ENCODE measurements at places on chromosomes 16 and 17.

DNA sequence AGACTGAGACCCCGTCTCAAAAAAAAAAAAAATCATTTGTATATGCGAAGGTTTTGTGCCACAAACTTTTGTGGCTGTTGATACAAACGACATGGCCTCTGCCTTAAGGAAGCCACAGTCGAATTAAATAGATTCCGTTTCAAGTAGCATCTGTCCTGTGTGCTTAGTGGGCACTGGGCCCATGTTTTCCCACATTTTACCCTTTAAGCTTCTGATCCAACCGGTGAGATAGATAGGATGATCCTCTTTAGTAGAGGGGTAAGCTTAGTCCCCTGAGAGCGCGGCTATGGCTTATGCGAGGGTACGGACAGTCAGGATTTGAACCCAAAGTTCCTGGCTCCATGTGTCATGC lies 776 bp upstream of the TMEM219 start:
- DNase-seq = no peak

DNA sequence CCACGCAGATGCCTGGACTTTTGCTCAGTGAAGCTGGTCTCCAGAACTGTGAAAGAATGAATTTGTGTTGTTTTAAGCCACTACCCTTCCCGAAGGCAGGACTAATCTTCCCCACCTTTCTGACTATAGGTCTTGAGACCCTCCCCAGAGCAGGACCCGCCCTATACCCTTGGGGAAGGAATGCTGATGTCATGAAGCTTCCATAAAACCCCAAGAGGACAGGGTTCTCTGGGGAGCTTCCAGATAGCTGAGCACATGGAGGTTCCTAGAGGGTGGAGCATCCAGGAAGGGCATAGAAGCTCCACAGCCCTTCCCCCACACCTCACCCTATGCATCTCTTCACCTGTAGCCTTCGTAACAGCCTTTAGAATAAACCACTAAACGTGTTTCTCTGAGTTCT lies 287.8 kb downstream of the SOX9 start:
- no peak for DNase-seq

DNA sequence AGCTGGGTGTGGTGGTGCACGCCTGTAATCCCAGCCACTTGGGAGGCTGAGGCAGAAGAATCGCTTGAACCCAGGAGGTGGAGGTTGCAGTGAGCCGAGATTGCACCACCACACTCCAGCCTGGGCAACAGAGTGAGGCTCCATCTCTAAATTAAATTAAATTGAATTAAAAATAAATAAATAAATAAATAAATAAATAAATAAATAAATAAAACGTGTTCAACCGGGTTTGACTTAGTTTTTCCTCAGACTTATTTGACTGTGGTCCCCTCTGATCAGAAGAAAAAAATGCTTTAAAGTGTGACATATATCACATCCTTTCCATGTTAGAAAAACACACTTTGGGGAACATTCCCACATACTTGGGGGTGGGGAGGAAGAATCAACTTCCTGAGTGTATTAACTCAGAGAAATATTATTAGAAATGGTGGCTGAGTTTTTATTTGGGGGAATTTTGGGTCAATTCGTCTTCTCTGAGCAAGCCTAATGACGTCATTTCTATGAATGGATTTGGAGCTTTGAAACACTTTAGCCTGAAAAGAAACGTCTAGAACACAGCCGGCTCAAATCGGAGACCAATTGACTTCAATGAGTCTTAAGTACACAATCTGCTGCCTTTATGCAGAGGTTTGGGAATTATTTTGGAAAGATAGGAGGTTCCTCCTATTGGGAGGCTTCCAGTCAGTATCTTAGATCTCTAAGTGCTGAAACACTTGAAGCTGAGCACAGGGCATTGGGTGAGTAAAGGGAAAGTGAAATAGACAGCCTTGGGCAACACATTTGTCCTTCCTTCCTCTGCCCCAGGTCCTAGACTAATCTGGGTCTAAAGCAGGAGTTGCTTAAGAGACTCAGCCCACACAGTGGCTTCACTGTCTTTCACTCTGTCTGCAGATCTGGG lies 132.6 kb downstream of the PITPNC1 start:
- DNase-seq = no peak

DNA sequence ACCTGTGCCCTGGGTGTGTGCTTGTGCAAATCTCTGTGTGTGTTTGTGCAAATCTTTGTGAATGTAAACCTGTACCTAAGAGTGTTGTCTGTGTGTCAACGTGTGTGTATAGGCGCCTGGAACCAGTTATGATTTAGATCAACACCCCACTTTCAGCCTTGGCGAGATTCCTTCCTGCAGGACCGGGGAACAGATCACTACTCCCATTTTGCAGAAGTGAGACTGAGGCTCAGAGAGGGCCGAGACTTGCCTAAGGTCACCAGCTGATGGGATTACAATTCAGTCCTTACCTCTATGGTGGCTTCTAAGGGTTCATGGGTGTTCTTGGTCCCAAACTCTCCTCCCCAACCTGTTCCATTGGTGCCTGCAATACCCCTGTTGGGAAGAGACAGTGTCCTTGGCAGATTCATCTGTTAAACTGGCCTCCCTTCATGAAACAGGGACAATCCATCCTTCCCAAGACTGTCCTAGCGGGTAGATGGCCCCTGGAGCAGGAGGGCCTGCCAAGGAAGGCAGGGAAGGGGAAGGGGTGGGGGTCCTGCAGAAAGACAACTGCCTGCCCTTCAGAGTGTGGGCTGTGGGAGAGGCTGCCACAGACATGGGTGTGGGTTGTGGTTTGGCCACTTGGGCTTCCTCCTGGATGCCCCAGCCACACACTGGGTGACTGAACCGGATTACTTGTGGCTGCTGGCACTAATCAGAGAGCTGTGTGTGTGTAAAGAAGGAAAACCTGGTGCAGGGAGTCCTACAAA lies 6.9 kb upstream of the MAPK7 start:
- no peak for DNase-seq

GRCh38 chr17:73068322-73069153 lies 23.9 kb downstream of the SLC39A11 start:
- DNase-seq = no peak

- DNase-seq = no peak
These were observed 176.7 kb downstream of the CCT6B start for GRCh38 chr17:34784526-34784925.

DNA sequence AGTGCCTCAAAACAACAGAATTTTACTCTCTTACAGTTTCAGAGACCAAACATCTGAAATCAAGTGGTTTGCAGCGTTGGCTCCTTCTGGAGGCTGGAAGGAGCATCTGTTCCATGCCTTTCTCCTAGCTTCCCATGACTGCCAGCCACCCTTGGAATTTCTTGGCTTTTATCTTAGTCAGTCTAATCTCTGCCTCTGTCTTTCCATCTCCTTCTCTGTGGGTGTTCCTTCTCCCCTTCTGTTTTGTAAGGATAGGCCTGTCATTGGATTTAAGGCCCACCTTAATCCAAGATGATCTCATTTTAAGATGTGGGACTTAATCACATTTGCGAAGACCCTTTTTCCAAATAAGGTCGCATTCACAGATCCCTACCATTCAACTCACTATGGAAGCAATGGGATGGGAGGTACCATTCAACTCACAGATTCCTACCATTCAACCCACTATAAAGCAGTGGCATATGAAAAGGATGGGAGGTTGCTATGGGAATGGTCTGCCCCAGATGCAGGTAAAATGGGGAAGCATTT lies 321.8 kb downstream of the WWOX start:
- DNase-seq = no peak

GRCh38 chr16:1378087-1378803 lies 26.5 kb downstream of the GNPTG start:
- DNase-seq = no peak

GRCh38 chr16:75203096-75203495 lies 3.9 kb downstream of the CTRB2 start:
- no peak for DNase-seq

DNA sequence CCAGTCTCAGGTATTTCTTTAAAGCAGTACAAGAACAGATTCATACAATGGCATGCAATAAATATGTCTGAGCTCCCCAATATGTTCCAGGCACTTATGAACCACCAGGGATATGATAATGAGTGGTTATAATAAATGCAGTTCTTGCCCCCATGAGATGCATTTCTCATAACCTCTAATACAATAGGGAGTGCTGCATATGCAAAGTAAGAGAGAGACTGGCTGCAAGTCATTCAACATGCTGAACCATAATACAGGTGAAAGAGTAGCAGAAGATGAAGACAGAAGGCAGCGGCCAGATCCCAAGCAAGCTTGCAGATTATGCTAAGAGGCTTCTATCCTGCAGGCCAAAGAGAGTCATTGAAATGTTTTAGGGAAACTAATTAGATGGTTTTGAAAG lies 96.7 kb downstream of the CHD9NB start:
- DNase-seq = no peak

DNA sequence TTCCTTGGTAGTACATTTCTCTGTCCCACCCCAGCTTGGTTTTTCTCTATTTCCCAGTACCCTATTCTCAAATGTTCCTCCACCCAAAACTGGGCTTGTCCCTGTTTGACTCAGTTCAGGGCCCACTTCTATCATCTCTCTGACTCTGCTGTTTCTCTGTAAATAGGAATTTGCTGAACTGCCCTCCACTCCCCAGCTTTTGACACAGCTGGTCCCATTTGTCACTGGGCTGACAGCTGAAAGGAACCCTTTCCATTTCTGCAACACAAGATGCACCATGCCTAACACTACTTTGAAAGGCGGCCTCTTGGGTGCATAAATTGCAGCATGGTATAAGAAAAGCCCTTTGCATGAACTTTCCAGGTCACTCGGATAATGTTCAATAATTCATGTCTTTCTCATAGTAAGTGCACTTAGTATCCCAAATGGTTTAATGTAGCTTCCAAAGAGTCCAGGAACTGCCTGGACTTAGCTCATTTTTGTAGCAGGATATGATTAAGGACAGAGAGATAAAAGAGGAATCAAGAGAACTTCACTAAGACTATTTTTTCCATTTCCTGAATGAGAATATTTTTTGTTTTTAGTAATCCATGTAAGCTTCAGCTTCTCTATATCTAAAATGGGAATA lies 256.7 kb downstream of the CDH11 start:
- DNase-seq = no peak

DNA sequence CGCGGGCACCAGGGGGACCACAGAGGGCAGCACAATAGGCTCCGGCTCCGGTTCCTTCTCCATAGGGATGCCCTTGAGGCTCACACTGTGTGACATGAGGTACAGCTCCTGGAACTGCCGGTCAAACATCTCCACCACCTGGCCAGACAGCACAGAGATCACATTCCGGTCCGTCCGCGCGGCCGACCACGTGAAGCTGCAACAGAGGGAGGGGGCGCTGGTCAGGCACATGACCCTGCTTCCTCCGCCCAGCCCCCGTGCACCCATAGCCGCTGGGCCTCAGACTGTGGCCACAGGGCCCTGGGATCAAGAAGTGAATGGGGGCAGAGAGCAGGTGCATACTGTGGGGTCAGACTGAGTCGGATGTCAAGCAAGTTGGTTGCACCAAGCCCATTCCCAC lies 25.9 kb downstream of the FAM83G start:
- no peak for DNase-seq

GRCh38 chr17:12959441-12959840 lies 58.4 kb downstream of the ELAC2 start:
- no peak for DNase-seq

DNA sequence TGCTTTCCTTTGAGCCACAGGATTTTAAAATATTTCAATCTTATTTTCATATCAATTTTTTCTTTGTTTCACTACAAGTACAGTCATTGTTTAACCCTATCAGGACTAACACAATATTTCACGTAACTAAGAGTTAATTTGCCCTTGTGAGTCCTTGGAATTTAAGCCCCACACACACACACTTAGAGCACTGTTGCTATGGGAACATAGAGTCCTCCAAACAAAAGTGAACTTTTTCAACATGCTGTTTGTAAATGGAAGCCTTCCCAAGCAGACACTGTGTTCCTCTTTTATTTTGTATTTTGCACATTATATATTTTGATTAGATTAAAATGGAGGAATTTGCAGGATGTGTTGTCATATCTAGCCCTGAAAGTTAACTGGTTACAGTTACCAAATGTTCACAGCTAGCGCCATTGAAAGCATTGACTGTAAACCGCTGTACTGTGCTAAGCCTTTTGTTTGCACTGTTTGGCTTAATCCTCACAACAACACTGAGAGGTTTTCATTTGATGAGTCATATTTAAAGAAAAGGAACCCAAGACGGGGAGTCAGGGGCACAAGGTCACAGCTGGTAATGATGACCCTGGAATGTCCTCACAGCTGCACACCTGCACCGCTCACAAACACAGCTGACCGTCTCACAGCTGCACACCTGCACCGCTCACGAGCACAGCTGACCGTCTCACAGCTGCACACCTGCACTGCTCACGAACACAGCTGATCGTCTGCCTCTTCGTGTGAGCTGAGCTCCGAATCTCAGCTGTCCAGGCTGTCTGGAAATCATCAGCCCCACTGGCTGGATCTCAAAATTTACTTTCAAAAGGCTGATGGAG lies 6.3 kb downstream of the HSBP1 start:
- DNase-seq = no peak

GRCh38 chr16:85577899-85578598 lies 35.1 kb upstream of the GSE1 start:
- DNase-seq = no peak

DNA sequence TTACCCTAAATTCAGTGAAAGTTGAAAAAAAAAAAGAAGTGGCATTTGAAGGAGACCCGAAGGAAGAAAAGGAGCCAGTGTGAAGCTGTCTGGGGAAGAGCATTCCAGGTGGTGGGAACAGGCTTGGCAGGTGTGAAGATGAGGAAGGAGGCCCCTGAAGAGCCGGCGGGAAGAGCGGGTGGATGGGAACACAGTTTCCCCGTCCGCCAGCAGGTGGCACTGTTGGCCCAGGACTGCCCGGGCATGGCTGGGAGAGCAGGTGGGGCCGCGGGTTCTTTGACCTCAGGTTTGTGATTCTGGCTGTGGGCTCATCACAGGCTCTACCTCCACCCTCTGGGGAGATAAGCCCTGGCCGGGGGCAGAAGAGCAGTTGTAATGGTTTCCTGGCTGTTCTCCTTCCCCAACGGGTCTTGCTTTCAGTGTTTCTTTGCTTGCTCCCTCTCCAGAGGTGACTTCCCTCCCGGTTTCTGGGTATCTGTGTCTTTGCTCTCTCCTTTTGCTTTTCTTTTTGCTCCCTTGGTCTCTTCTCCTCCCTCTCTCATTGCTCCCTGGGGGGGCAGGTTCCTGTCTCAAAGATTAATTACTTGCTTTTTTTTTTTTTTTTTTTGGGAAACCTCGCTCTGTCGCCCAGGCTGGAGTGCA lies 32.3 kb downstream of the RAP1GAP2 start:
- DNase-seq = peak; percentile 68

DNA sequence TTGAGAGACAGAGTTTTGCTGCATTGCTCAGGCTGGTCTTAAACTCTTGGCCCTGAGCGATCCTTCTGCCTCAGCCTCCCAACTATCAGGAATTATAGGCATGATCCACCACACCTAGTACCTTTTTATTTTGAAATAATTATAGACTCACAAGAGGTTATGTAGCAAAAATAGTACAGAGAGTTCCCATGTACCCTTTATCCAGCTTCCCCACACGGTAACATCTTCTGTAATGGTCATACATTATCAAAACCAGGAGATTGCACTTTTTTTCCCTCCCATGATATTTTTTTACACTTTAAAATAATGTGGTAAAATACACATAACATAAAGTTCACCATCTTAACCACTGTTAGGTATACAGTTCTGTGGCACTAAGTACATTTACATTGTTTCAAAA lies 28.8 kb upstream of the CACNG4 start:
- no peak for DNase-seq

GRCh38 chr17:61072648-61073047 lies 327.0 kb upstream of the TBX2 start:
- DNase-seq = no peak

- DNase-seq = peak; percentile 19
These were observed 1.1 kb downstream of the ABAT start for GRCh38 chr16:8675183-8676159.

- DNase-seq = no peak
These were observed 174.6 kb upstream of the CDH13 start for GRCh38 chr16:82452004-82452756.

- DNase-seq = no peak
These were observed 19.9 kb downstream of the SP2 start for GRCh38 chr17:47915776-47916398.
